ENCODE measurements at places on chromosomes 1 and 21.

DNA sequence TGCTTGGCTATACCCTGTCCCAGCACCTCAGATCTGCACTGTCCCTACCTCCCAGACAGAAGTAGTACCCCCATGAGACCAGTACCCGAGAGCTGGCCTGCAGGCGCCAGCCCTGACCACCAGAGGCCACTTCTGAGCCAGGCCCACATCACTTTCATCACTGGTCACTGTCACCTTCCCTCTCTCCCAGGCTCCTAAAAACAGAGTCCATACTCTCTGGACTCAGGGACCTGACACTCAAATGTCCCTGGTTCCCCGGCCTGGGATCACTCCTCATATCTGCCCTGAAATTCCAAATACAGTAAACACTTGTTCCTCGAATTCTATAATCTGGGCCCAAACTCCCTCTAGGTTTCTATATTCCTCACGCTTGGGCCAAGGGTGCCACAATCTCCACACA lies 18.7 kb downstream of the TMEM53 start:
- no peak for DNase-seq

- DNase-seq = no peak
These were observed 14.4 kb upstream of the ZFYVE9 start for GRCh38 chr1:52127181-52128180.

GRCh38 chr1:181947441-181947840 lies 114.1 kb downstream of the ZNF648 start:
- no peak for DNase-seq

DNA sequence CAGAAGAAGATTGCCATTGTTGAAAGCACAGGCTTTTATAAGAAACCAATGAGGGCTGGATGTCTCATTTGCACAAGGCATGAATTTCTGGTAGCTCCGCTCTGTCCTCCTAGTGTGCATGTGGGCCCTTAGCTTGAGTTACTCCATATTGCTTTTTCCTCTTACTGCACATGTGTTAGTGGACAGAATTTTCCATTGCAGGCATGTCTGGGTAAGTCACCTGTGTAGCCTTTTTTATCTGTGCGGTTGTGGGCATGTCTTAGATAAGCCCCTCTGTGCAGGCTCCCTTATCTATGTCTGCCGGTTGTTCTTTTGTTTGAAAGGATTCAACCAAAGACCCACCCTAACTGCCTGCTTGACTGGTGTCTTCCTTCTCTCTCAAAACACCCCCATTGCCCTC lies 7.2 kb upstream of the CLCA1 start:
- DNase-seq = no peak

GRCh38 chr21:44814498-44815023 lies 3.3 kb downstream of the SUMO3 start:
- DNase-seq = no peak

DNA sequence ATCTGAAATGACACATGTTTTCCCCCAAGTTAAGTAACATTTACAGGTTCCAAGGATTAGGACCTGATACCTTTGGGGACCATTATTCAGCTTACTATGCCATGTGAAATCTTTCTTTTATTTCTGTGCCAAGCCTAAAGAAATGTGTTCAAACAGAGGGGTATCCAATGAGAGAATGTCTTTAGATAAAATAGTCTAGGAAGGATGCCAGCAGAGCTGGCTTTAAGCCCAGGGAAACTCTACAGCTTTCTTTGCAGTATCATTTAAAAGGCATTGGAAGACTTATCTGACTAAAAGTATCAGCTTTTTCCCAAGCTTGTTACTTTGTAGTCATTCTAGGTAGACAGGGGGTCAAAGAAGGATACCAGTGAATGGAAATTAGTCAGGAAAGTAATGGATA lies 860.4 kb downstream of the PLA2G4A start:
- DNase-seq = no peak

GRCh38 chr1:155193275-155193990 lies 14.3 kb downstream of the THBS3 start:
- peak; percentile 68 for DNase-seq

DNA sequence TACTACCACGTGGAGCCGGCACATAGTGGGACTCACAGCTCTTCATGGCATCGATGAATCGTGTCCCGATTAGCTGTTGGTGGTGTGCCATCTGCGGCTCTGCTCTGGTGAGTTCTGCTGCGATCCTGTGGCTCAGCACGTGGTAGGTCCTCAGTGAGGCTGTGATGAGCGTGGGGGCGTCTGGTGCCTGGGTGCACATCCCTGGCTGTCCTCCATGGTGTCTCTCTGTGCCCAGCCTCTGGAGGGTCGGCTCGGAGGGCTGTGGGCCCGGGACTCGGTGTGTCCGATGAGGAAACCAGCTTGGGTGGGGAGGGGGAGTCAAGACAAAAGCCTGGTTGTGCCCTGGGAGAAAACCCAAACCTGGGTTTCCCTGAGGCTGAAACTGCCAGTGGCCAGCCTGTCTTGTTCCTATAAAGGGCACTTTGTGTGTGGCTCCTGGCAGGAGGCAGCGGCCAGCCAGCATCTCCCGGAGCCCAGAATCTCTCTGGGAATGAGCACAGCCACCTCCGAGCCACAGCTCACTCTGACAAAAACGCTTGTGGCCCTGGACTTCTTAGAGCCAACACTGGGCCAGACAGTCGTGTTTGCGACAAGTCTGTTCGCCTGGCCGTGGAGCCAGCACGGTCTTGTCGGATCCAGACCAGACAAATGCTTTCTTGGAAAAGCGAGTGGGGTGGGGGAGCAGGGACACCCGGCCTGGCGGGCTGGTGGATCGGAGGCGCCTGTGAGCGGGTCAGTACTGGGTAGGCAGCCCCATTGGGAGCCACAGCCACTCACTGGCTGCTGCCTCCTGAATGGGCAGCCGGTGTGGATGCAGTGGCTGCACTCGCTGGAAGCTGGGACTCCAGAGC lies 31.8 kb downstream of the SPSB1 start:
- no peak for DNase-seq

DNA sequence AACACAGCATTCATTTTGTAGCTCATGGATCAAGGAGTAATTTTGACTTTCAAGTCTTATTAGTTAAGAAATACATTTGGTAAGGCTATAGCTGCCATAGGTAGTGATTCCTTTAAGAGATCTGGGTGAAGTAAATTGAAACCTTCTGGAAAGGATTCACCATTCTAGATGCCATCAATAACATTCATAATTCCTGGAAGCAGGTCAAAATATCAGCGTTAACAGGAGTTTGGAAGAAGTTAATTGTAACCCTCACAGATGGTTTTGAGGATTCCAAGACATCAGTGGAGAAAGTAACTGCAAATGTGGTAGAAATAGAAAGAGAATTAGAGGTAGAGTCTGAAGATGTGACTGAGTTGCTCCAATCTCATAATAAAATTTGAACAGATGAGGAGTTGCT lies 216.6 kb downstream of the GREM2 start:
- DNase-seq = no peak

DNA sequence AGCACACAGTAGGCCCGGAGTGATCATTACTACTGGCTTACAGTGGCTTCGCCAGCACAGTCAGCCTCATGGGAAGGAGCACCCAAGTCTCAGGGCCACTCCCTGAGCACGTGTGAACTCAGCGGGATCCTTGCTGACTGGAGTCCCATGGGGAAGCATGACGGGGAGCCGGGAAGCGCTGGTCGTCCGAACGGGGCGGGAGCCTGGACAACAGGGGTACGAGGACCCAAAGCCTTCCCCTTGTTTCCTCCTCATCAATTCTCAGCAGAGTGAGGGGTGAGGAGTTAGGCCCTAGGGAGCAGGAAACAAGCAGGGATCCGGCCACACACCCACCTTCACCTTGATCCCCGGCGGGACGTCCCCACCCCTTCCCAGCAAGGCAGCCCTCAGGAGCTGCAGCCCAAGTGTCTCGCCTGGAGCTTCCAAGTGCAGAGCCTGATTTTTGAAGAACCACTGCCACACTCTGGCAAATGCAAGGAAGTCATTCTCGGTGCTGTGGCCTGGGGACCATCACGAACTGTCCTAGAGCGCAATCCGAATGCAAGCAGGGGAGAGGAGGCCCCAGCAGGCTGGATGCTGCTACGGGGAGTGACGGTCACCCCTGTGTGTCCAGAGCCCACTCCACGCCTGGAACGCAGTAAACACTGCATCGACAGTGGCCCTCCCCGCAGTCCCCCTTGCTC lies 35.5 kb downstream of the TOMM20 start:
- no peak for DNase-seq

DNA sequence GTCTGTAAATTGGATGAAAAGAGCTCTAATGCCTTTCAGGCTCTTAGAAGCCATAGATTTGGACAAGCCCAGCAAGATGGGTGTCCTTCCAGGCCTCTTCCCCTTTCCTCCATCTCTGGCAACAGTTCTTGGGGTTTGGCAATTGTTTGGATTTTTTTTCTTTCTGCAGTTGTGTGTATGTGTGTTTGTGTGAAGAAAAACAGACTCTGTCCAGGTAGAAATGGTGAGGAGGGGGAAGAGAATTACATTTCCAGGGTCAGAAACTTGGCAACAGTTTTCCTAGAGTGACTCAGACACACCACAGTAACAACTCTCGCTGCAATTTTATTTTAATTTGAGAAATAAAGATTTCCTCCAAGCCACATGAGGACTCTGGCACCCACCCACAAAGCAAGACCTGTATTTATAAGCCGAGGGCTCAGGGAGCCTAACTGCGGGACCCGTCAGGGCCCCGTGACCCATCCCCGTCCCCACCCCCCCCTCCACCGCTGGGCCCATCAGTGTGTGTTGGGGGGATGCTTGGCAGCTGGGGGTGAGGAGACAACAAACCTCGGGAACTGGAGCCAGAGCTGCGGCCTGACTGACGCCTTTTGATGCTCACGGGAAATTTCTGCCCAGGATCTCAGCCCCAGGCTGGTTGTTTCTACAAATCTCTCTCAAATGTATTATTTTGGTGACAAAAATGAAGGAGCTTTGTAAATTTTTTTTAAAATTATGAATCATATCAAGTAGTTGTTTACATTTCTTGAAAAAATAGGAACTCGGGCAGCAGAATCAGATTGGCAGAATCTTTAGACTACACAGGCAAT lies 4.4 kb downstream of the TMEM200B start:
- no peak for DNase-seq

GRCh38 chr1:24915816-24916602 lies 14.1 kb downstream of the RUNX3 start:
- DNase-seq = no peak

DNA sequence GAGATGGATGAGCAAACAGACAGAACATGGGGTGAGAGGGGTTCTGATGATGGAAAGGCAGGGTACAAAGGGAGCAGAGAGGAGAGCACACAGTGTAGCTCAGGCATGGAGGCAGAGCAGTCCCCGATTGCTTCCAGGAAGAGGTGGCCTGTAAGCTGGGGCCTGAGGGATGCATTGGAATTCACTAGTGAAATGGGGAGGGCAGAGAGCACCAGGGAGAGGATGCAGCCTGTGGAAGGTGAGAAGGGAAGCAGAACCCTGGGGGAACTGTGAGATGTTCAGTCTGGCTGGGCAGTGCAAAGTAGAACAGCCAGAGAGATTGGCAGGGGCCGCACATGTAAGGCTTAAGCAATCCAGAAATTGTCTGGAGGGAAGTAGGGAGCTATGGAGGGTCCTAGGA lies 12.2 kb downstream of the ZNF362 start:
- no peak for DNase-seq

GRCh38 chr1:64878931-64879611 lies 87.3 kb downstream of the JAK1 start:
- DNase-seq = no peak

DNA sequence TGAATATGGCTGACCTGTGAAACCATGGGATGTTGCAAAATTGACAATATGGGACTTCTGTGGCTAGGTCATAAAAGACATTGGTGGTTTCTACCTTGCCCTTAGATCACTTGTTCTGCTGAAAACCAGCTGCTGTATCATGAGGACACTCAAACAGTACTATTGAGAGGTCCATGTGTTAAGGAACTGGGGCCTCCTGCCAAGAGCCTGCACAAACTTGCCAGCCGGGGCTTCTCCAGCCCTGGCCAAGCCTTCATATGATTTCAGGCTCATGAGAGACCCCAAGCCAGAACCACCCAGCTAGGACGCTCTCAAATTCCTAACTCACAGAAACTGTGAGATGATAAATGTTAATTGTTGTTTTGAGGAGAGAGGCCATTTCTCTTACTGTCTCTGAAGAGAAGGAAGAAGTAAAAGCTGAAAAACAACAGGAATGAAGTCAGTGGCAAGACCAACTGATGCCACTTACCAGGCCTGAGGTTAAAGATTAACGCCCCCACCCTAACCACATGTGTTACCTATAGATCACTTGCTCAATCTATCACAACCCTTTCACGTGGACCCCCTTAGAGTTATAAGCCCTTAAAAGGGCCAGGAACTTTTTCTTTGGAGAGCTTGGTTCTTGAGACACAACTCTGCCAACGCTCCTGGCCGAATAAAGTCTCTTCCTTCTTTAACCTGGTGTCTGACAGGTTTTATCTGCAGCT lies 3.9 kb upstream of the PITHD1 start:
- no peak for DNase-seq

DNA sequence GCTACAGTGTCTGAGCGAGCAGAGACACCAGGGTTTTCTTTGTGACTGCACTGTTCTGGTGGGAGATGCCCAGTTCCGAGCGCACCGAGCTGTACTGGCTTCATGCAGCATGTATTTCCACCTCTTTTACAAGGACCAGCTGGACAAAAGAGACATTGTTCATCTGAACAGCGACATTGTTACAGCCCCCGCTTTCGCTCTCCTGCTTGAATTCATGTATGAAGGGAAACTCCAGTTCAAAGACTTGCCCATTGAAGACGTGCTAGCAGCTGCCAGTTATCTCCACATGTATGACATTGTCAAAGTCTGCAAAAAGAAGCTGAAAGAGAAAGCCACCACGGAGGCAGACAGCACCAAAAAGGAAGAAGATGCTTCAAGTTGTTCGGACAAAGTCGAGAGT lies 2.7 kb downstream of the ZBTB18 start:
- DNase-seq = no peak

- no peak for DNase-seq
These were observed 1.1 kb downstream of the LPGAT1 start for GRCh38 chr1:211829343-211830054.

DNA sequence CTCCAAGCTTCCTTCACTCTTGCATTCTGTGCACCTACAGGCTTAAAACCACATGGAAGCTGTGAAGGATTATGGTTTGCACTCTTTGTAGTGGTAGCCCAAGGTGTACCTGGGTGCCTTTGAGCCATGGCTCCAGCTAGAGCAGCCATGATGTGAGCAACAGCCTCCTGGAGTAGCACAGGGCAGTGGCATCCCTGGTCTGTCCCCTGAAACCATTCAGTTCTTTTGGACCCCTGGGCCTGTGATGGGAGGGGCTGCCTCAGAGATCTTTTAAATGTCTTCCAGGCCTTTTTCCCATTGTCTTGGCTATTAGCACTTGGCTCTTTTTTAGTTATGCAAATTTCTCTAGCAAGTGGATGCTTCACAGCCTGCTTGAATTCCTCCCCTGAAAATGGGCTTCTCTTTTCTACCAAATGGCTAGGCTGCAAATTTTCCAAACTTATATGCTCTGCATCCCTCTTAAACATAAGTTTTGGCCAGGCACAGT lies 47.4 kb downstream of the CLCA4 start:
- no peak for DNase-seq

- no peak for DNase-seq
These were observed 9.2 kb upstream of the SHISAL2A start for GRCh38 chr1:52623812-52624211.

- no peak for DNase-seq
These were observed 621.9 kb downstream of the LRRIQ3 start for GRCh38 chr1:73576083-73576482.

GRCh38 chr1:6026095-6026809 lies 19.4 kb upstream of the KCNAB2 start:
- peak; percentile 93 for DNase-seq
